Foreskin melanocyte (primary cell): ENCODE measurements at places on chromosomes 3 and 15.

- no peak for DNase-seq
Measured at GRCh38 chr15:78351539-78351938, 11.4 kb downstream of the CRABP1 start.

- DNase-seq = no peak
Measured at GRCh38 chr3:139016430-139017048, 4.2 kb downstream of the PRR23B start.

DNA sequence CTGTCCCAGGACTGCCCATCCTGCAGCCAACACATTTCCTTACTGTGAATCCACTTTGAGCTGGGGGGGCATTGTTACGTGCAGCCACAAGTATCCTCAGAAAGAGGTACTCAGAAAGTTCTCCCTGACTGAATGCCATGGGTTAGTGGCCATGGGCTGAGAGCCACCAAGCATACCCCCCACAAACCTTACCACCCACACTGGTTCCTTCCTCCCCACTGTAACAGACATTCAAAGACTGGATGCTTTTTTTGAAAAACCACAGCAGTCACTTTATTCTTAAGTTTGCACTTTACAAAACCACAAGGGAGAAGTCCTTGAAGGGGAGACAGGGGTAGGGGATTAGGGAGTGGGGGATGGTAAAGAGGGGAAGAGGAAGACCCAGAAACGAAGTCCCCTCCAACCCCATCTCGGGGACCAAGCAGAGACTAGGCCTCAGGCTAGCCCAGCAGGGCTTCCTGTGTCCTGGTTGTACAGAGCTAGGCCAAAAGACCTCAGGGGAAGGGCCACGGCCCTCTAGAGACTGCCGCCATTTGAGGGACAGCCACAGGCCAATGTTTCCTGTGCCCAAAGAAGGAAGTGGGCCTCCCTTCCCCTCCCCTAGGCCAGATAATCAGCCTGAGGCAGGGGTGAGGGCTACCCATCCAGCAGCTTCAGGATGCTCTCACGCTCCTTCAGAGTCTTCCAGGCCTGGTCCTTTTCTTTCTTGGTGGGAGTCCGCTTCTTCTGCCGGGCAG lies 10.1 kb upstream of the CAMK1 start:
- no peak for DNase-seq

DNA sequence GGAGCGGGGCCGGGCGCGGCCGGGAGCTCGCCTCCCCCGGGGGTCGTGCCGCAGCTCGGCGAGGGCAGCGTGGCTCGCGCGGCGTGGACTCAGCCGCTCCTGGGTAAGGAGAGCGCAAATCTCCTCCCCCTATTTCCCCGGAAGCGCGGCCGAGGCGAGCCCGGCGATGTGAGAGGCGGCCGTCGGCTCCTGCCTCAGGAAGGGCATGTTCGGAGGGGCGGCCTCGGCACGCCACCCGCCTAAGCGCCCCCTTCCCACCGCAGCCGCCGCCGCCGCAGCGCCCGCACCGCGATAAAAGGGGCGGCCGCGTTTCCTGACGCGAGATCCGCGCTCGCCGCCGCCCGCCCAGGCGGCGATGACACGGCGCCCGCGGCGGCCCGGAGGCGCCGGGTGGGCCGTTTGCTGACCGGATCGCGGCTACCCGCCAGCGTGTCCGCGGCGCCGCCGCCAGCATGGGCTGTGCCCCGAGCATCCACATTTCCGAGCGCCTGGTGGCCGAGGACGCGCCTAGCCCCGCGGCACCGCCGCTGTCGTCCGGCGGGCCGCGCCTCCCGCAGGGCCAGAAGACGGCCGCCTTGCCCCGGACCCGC lies at the start of gene PDE8A:
TSS of gene PDE8A (plus strand) at position 146 of the 590 bp plus-strand sequence. CDS start at position 453, 307 bp downstream.
- no peak for DNase-seq

GRCh38 chr3:11739706-11740105 lies 96.0 kb upstream of the VGLL4 start:
- no peak for DNase-seq

- no peak for DNase-seq
Measured at GRCh38 chr3:80060664-80061063, 292.9 kb upstream of the ROBO1 start.

DNA sequence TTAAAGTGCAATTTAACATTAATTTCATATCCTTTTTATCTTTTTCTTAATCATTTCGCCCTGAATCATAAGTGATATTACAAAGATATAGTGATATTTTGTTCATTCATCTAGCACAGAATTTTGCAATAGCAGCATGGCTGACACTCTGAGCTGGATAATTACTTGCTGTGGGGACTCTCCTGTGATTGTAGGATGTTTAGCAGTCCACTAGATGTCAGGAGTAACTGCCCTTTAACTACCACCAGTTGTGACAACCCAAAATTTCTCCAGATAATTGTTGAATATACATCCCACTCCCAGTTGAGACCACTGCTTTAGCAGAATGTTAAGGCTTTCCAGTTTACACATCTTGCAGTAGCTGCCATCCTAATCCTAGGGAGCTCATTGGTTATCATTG lies 196.8 kb upstream of the MBNL1 start:
- DNase-seq = peak; percentile 19

- DNase-seq = peak; percentile 79
Measured at GRCh38 chr3:197490098-197491058, 65.4 kb downstream of the BDH1 start.

- no peak for DNase-seq
Measured at GRCh38 chr15:43514241-43515057, 3.0 kb upstream of the MAP1A start.

- no peak for DNase-seq
Measured at GRCh38 chr15:45586601-45587094, 531 bp upstream of the BLOC1S6 start.

GRCh38 chr3:78825118-78825857 lies 942.5 kb downstream of the ROBO1 start:
- no peak for DNase-seq

DNA sequence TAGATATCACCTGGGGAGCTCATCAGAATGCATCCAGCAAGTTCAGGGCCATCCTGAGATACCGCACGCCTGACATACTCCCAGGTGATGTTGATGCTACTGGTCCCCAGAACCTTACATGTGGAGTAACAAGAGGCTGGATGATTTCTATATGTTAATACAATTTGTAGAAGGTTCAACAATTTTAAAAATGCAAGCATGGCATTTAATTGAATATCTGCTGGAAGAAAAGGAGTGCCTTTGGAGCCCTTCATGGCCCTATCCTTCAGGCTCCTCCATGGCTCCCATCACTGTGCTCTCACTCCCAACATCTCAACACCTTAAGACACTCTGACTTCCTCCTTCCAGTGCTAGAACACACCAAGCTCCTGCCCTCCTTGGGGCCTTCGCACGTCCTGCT lies 36.6 kb downstream of the LMCD1 start:
- DNase-seq = no peak

DNA sequence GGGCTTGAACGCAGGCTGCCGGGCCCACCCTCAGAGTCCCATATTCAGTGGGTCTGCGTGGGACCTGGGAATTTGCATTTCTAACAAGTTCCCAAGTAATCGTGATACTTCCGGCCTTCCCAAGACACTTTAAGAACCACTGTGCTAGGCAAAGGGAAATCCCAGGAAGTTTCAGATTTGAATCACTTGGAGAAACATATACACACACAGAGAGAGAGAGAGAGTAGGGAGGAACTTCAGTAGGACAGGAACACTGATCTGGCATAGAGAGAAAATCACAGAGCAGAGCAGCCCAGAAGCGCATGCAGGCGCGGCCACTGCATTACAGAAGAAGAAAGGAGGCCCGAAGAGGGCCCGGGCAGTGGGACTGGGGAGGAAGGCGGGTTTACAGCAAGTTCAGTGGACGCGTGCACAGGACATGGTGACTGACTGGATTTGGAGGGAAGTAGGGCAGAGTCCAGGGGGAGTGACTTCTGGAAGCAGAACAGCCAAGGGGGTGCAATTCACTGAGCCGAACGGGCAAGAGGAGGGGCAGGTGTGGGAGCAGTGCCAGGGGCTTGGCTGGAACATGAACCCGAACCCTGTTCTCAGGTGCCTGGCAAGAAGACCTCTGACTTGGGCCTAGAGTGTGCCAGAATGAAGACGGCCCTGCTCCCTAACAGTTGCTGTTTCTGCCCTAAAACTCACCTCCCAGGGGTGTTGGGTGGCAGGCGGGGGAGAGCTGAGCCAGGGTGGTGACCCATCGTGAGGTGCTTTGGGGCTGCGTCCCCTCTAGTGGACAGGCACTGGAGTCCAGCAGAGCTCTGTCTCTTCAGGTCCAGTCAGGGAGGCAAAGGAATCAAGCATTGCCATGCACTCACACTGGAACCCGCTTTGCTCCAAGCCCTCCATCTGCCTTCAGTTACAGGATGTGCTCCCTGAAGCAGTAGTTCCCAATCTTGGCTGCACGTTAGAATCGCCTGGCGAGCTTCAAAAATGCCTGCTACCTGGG lies 101.3 kb upstream of the HES1 start:
- no peak for DNase-seq

GRCh38 chr15:97968380-97968779 lies 7.9 kb downstream of the ARRDC4 start:
- no peak for DNase-seq

DNA sequence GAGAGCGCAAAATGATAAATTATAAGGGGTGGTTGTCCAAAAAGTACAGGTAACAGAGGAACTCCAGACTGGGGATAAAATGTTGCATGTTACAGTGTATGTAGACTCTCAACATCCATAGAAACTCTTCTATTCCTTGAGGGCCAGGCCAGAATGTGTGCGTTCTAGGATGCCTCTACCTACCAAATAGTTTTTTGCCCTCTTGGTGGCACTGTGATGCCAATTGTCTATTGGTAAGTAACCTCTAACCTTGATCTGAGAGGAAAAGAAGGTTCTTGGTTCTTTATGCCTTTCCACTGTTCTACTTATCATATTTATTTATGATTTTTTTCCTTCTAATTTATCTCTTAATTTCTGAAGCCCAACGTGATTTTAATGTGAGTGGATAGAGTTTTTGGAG lies 424.6 kb downstream of the GRM7 start:
- no peak for DNase-seq
